ENCODE measurements at places on chromosomes 16 and 17.

DNA sequence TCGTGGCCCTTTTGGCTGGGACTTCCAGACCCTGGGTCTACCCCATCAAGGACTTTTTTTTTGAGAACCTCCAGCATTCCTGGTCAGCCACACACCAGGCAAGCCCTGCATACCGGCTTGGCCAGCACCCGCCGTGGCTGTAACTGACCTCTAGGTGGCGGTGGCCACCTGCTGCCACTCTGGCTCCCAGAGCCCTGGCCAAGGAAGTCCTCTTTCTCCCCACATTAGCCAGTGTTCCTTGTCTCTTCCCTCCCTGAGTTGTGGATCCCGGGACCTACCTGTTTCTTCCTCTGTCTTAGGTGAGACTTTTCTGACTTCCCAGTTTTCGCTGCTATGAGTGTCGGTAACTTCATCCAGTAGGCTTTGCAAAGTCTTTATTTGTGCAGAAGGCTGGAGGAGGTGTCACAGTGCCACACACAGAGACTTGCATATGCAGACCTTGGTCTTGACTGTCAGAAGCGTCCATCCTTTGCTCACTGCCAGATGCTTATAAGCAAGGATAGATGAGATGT, 348.3 kb downstream of the CPPED1 start:
- DNase-seq: peak; percentile 53

GRCh38 chr17:57355090-57355859, 99.0 kb downstream of the MSI2 start:
- DNase-seq: no peak

DNA sequence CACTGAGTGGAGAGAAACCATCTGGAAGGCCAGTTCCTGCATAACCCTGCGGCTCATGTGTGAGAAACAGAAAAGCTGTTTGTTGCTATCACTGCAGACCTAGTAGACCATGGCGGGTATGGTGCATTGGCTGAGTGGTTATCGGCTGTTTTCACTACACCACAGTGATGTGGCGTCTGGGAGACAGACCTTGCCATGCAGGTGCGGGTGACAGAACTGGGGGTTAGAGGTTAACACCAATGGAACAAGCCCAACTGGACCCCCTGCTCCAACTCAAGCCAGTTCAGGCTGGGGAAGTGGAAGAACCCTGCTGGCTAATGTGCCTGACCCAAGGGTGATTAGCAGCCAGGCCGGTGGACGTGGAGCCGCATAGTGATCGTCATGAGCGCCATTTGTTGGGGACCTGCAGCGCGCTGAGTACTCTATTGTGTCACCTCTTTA, 91.9 kb downstream of the IRF8 start:
- DNase-seq: no peak

- peak; percentile 80 for DNase-seq
Observed at GRCh38 chr17:59521465-59522126, 43.8 kb upstream of the DHX40 start.

GRCh38 chr17:77862890-77863813, 95.4 kb upstream of the TNRC6C start:
- DNase-seq: no peak

GRCh38 chr16:29307598-29308507, 98.7 kb downstream of the NPIPB11 start:
- no peak for DNase-seq

DNA sequence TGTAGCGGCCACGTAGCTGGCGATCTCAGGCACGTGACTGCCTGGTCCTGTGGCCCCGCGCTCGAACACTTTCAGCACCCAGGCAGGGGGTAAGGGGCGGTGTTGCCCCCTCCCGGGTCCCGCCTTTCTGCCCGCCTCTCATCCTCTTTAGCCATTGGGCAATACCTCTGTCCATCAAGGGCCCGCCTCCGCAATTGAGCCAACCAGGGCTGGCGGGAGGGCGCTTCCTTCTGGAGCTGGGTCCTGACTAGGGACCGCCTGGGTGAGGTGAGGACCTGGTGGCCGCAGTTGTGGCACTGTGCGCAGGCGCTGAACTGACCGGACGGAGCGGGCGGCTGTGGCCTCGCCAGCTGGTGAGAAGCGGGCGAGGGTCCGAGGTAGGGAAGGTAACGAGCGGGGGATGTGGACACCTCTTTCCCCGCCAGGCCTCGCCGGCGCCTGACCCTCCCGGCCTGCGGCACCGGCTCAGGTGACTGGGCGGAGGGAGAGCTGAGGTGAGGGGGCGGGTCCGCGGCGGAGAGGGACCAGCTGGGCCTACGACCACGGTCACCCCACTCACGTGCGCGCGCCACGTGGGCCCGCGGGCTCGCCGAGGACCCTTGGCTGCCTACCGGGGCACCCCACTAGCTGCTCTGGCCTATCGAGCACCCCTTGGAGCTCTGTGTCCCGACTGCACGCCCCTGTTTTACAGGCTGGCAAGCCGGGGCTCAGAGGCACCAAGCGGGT, at the start of gene PDP2:
Gene PDP2, plus strand, starts transcription at position 228 of the 726 bp plus-strand sequence. CDS start 3,770 bp downstream, outside the sequence.
- DNase-seq: peak; percentile 96

DNA sequence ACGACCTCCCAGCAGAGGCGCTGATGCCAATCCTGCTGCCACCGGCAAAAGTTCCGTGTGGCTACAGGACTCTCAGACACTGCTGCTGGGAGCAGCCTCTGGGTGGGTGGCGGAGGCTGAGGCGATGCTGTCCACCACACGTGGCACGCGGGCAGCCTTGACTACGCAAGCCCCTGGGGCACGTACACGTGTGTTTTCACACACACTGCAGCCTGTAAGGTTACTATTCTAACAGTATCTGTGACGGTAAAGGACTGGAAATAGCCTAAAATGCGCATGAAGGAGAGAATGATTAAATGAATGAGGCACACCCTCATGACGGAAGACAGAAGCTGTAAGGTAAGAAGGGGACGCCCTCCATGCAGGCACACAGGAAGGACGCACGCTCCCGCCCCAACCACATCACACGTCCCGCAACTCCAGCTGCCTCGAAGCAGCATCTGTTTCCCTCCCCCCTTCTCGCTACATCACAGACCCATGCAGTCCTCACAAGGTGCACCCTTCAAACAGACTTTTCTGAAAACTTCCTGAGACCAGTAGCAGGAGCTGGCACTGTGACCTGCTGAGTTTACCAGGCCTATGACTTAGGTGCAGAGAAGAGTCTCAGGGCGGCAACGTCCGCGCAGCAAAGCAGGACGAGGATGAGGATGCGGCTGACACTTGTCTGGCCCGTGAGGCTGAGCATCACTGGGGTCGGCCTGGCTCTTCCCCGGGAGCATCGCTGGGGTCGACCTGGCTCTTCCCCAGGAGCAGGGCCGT, 28.7 kb upstream of the FASN start:
- DNase-seq: no peak

- peak; percentile 67 for DNase-seq
Observed at GRCh38 chr16:11094857-11095565, 150.6 kb downstream of the CLEC16A start.

DNA sequence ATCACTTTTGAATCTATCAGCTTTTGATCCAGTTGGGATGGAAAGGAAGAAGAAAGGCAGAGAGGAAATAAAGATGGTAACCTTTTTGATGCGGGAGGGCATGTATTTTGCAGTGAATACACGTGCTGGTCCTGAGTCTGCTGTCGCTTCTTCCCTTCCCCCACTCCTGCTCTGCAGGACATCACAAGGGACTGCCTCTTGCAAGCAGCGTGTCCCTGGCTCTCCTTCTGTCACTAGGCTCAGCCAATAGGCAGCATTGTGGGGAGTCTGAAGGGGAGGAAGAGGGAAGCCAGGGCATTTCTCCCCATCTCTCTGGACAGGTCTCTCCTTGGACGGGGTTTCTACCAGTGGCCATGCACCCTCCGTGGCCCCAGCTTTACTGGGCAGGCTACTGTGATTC, 15.7 kb upstream of the WFDC1 start:
- DNase-seq: no peak

DNA sequence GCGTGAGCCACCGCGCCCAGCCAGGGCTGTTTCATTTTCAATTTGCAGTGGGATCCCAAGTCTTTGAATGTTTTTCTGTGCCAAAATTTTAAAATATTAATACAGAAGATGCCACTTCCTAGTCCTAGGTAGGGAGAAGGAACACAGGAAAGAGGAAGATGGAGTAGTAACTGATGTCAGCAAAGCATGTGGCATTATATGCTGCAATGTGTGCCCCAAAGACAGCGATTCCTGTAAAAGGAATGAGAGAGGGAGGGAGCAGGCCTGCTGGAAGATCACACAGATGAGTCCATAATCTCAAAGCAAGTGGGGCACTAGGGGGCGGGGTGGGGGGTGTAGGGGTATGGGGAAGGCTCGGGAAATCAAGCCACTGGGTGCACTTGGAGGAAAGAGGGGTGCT, 23.4 kb upstream of the SSTR2 start:
- no peak for DNase-seq

DNA sequence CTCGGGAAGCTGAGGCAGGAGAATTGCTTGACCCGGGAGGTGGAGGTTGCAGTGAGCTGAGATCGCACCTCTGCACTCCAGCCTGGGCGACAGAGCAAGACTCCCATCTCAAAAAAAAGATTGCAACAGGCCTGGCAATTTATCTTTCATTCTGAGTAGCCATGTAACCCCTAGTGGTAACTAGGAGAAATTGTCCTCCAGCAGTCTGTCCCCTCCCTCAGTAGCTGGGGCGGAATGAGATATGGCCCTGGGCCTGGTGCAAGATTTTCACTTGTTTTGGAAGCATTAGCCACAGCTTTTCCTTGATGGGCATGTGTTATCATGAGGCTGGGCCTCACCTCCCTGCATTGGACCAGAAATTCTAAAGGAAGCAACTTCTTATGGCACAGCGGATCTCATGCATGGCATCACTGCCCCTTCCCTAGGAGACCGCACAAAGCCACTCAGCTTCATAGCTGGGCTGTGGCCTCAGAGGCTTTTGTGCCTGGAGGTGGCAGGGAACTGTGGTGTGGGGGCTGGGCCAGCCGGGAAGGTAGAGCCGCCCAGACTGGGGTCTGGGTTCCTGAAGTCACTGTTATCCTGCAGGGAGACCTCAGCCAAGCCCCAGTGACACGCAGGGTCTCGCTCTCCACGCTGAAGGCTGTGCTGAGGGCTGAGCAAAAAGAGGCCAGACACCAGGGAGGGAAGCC, 13.4 kb downstream of the NATD1 start:
- DNase-seq: peak; percentile 54

- DNase-seq: no peak
Observed at GRCh38 chr16:82769845-82770244, 143.1 kb downstream of the CDH13 start.

DNA sequence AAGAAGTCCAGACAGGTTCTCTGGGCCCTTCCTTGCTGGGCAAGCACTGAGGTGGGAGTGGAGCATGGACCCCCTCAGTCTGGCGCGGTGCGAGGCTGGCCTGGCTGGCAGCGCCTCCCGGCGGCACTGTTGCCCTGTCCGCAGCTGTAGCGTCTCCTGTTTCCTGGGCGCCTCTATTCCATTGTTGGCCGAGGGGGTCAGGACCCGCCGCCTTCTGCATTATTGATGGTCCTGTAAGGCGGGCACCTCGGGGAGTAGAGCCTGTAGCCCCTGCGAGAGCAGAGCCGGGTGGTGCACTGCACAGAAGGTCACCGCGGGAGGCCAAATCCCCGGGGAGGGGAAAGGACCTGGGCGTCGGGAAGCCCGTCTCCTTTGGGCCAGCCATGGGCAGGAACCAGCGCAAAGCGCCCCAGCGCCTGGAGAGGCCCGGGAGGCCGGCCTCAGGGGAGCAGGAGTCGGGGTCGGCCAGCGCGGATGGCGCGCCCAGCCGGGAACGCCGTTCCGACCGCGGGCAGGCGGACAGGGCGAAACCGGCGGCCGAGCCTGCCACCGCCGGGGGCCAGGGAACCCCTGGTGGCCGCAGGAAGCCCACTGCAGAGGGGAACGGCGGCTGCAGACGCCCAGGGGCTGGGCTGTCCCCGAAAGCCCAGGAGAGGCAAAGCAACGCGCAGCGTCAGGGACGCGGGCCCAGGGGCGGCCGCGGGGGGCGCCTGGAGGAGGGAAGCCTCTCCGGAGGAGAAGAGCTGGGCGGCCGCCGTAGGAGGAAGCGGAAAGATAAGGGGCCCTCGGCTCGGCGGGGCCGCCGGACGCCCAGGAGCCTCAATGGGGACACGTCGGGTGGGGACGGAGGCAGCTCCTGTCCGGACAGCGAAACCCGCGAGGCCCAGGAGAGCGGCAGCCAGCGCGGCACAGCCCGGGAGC, at the start of gene MYO15B:
Gene MYO15B, plus strand, starts transcription at position 126 of the 921 bp plus-strand sequence. Its CDS starts 258 bp downstream, at position 384.
- no peak for DNase-seq

- peak; percentile 62 for DNase-seq
Observed at GRCh38 chr17:751269-752001, 629 bp downstream of the GEMIN4 start.
